SJCRH30 (cell line): ENCODE measurements at places on chromosomes 16 and 17.

DNA sequence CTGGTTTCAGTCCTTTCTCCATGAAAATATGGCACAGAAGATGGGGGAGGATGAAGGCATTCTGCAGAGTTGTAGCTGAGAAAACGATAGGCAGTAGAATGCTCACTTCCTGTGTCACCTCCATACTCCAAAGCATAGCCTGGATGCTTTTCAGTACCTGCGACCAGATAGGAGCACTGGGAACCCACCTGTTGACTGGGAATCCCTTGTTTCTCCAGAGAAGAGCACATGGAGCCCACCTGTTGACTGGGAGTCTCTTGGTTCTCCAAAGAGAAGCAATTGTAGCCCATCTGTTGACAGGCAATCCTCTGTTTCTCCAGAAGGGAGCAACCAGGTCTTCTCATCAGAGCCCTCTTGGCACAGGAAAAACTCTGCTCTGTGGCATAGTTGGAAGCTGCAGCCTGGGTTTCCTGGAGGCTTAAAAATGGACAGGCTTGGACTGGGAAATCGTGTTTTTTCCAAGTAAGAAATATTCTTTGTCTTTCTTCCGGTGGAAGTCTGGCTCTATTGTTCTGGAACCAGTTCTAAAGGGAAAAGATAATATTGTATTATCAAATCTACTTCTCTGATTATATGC, 13.2 kb downstream of the TERF2IP start:
- DNase-seq: no peak

DNA sequence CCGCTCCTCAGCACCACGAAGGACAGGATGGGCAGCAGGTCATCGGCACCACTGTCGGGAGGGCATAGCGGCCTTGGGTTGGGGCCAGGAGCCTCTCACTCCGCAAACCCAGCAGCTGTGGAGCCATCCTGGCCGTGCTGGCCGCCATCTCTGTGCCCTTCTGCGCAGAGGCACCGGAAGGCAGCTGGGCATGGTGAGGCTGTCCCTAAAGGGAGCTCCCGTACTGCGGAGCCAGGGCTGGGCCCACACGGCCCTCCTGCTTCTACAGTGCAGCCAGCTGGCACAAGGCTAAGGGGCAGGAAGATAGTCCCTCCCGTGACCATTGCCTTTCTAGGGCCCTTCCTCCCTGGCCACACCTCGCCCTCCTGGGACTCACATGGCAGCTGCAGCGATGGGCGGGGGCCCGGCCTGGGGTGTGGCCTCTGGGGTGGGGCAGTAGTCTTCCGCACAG, 7.0 kb upstream of the SPATA2L start:
- no peak for DNase-seq

DNA sequence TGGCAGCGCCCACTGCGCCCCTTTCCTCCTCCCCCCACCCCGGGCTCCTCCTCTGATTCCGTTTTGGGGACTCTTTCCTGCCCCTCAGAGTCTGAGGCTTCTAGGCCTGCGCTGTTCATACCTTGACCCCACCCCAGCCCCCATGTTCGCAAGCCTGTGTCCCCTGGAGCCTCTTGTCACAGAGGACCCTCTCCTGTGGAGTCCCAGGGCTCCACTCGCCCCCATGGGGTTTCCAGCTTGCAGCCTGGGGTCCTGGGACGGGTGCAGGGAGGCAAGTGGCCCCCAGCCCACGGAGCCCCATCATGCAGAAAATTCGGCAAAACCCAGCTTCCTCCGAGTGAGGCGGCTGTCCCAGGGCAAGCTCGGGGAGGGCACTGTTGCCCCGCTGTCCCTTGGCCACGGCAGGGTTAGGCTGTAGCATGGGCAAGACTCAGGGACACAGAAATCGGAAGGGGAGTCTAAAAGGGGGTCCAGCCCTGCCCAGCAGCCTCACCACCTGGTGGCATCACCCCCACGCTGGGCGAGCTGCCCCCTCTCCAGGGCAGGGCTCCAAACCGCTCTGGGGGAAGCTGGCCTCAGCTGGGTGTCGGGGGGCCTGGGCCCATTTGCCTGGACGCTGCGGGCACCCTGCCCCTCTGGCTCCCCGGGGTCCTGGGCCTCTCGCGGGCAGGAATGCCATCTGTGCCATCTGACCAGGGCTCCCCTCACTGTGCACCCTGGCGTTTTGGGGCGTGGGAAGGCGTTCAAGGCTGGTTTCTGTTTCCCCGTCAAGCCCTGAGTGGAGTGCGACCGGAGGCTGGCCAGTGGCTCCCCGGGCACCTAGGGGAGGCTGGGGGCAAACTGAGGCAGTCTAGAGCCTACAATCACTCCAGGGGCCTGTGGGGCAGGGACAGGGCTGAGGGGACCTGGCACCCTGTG, 11.5 kb upstream of the BAHCC1 start:
- DNase-seq: peak; percentile 13

GRCh38 chr16:75044800-75045361, 46.1 kb downstream of the ZNRF1 start:
- no peak for DNase-seq

- no peak for DNase-seq
These were observed 15.7 kb downstream of the PHKB start for GRCh38 chr16:47476654-47477345.

DNA sequence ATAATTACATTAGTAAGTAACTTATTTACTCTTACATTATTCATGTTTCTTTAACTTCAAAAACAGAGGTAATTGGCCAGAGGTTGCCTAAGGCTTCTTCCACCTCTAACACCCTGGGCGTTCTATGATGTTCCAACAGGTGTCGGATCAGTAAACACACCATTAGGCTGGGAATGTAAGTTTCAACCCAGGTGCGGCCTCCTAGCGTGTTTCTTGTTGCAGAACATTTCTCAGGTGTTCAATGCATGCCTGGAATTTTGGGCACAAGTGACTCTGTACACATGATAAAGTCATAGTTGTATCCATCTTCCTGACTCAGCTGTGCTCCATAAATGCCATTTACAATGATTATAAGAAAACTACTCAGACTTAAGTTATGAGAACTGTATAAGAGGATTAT, 1.0 kb downstream of the KRTAP2-2 start:
- no peak for DNase-seq

DNA sequence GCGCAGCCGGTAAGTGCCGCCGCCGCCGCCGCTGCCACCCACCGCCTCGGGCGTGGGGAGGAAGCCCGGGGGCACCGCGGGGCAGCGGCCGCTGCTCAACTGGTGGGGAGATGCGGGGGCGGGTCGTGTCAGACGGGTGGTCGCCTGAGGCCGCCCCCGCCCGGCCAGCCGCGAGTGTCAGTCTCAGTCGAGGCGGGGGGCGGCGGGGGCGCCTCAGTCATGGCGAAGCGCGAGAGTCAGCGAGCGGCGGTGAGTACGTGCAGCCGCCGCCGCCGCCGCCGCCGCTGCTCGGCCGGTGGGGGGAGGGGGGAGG, 76.2 kb downstream of the CHD9 start:
- no peak for DNase-seq

- no peak for DNase-seq
These were observed 37.9 kb downstream of the SHISA6 start for GRCh38 chr17:11278992-11279270.

DNA sequence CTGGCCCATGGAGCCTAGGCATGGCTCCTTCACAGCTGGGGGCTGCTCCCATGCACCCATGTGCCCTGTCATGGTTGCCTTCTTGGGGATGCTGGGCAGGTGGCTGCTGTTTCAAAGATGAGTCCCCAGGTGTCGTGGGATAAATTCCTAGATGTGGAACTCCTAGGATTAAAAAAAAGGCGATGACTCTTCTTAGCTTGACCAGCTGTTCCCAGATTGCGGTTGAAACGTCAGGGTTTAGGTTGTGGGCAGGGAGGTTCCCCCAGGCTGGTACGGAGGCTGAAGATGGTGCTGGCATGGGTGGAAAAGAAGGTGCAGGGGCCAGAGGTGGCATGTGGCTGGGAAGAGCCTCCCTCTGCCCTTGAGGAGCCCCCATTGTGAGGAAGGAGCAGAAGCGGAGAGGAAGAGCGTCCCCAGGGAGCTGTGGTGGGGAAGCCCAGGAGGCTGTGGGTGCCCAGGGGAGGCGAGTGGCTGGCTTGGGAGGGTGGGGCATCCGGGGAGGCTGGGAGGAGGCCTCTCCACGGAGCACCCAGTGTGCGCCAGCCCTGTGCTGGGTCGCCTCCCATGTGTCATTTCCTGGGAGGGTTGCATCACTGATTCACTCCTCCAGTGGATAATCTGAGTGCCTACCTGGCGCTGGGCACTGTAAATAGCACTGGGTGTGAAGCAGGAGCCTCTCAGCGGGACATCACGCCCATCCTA, 7.5 kb upstream of the KCNJ12 start:
- no peak for DNase-seq

- no peak for DNase-seq
These were observed 11.0 kb downstream of the KDM8 start for GRCh38 chr16:27214084-27214961.

- peak; percentile 93 for DNase-seq
These were observed 70.9 kb downstream of the PLXDC1 start for GRCh38 chr17:39080421-39081078.

DNA sequence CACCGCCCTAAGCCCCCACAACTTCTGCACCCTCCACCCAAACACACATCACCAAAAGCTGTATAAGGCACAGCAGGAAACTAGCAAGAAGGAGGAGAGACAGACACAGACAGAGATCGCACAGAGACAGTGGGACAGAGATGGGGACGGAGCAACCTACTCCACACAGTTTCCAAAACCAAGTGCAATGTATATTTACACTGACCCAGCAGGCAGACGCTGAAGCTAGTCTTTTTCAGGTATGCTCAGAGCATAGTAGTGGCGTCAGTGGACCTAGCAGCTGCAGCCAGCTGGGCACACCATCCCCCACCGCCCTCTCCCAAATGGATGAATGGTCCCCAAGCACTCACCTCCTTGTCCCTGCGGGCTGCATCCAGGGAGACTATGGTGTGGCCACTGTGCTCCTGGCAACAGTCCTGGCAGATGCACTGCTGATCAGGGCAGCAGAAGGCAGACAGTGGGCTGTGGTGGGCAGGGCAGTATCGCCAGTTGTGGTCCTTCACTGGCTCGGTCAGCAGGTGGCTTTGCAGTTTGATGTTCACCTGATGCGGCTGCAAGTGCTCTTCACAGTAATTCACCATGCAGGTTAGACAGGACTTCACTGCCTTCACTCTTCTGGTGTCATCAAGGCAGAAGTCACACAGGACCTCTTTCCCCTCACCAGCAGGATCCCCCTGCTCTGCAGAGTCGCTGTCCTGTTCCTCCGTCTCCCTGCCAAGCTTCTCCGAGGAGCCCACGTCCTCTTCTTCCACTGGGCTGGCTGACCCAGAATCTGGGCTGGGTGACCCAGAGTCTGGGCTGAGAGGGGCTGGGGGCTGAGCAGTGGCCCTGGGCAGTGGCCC, 31.5 kb upstream of the FBXW10B start:
- peak; percentile 70 for DNase-seq

- DNase-seq: peak; percentile 76
These were observed 2.0 kb upstream of the ARRB2 start for GRCh38 chr17:4708436-4708835.

DNA sequence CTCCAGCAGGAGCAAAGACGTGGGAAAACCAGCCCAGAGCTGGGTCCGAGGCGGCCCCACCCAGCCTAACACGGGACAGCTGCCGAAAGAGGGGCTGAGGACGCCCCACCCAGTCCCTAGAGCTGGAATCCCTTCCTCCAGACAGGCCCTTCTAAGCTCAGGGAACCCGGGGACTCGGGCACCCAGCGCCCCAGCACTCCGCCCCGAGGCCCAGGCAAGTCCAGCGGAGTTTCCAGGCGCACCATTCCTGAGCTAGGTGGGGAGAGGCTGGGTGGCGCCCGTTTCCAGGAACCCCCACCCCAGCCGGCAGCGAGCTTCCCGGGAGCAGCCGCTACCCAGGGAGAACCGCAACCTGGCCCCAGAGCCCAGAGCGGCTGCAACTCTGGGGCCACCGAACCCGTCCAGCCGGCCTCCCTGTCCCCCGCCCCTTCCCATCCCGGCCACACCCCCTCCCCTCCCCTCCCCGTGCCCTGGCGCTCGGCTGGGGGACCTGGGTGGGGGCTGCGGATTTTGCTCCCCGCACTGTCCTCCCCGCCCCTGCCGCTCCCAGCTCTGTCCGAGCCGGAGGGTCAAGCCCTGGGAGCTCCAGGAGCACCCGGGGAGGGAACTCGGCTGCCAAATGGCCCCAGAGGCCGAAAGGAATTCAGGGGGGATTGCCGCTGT, 536 bp downstream of the TMC6 start:
- peak; percentile 71 for DNase-seq

DNA sequence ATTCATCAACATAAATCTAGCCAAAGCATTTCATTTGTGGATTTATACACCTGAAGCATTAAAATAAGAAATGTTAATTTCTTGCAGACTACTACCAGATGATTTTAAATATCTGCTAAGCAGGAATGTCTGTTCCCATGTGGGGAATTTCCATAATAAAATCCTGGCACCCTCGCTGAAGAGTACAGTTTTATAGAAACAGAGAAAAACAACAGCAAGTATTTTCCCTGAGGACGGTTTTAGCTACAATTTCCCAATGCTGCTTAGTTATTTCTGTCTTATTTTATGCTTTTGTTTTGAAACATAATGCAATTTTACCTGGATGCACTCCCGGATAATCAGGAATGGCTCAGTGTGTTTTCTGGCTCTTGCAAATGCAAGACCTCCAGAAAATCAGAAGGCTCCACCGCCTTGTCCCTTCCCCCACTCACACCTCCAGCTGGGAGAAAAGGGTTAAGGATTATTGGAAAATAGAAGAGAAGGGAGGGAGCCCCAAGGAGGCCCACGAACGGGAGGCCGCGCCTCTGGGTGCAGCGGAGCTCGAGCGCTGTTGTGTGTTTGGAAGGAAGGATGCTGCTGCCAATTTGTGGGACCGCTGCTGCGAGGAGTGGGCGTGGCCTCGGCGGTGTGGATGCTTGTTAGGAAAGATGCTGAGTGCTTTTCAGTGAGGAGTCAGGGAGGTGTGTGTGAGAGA, at the start of gene CNTNAP4:
CNTNAP4 (plus strand) TSS at position 657 of the 694 bp plus-strand sequence. CDS start 262 bp downstream, outside the sequence.
- DNase-seq: no peak

- peak; percentile 98 for DNase-seq
These were observed 65.5 kb upstream of the CREBBP start for GRCh38 chr16:3945751-3946603.
